Activated CD8-positive, alpha-beta memory T cell treated with anti-CD3 and anti-CD28 coated beads for 36 hours (primary cell): ENCODE measurements at places on chromosomes 1 and 21. TPM values are rescaled to one million over a fixed set of nuclear protein-coding genes. Genes with fewer than 3 reads are reported as not detected.

Gene LAMTOR2
- 63.5 TPM for total RNA-seq

Gene OR2G6
- not detected for total RNA-seq

Gene RGS16
- total RNA-seq = 79.4 TPM

Gene GSTM5
- not detected for total RNA-seq

Gene SPOCD1
- total RNA-seq = not detected

Gene KLF17
- total RNA-seq = not detected

Gene SLC6A9
- 12.2 TPM for total RNA-seq

Gene TEDDM1
- not detected for total RNA-seq

Gene MARCKSL1
- total RNA-seq = 13.0 TPM

Gene C8A
- not detected for total RNA-seq

Gene ID3
- total RNA-seq = 34.1 TPM

Gene CTSE
- not detected for total RNA-seq

Gene KCNE2
- not detected for total RNA-seq

Gene PTGER3
- not detected for total RNA-seq

Gene ZBTB7B
- total RNA-seq = 33.4 TPM

Gene TACSTD2
- not detected for total RNA-seq

Gene RUNX3
- 183 TPM for total RNA-seq

Gene KRTAP11-1
- total RNA-seq = not detected
